ENCODE measurements at places on chromosomes 4 and X.

- DNase-seq, result no peak
Observed at GRCh38 chr4:163172647-163173046, 6.0 kb upstream of the NAF1 start.

DNA sequence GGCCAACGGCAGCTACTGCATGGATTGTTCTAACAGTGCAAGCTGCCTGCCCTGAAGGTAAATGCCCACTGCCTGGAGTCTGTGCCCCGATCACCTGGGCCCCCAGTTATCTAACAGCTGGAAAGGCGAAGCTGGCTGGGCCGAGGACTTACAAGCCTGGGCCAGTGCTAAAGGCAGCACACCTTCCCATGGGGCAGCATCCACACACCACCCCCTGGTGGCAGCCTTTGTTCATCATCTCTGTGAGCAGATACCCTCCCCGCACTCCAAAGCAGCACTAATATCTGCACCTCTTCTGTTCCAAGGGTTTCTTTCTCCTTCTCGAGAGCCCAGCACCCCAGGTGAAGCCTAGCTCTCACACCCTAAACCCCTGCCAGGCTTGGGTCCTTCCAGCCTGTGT, 7.6 kb downstream of the SLC2A9 start:
- DNase-seq, result no peak

DNA sequence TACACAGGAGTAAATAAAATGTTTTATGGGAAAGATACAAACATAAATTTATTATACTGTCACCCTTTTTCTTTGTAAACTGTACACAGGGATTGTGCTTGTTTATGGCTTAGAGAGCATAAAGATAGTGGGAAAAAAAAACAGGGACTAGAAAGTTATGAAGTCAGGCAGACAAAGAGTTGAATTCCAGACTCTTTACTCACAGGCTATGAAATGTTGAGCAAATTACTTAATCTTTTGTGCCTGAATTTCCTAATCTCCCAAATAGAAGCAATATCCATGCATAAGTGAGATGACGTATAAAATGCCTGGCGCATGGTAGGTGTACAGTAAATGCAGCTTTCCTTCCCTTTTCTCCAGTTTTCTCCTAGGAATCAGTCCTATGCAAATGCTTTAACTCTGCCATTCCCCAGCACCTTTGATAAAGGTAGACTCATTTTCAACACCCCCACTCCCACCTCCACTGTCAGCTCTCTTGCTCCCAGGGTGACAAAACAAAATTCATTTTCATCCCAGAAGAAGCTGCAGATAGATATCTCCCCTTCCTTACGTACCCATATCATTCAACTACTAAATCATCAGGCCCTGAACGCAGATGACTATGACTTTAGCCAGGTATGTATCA, 44.5 kb upstream of the BTC start:
- no peak for DNase-seq

DNA sequence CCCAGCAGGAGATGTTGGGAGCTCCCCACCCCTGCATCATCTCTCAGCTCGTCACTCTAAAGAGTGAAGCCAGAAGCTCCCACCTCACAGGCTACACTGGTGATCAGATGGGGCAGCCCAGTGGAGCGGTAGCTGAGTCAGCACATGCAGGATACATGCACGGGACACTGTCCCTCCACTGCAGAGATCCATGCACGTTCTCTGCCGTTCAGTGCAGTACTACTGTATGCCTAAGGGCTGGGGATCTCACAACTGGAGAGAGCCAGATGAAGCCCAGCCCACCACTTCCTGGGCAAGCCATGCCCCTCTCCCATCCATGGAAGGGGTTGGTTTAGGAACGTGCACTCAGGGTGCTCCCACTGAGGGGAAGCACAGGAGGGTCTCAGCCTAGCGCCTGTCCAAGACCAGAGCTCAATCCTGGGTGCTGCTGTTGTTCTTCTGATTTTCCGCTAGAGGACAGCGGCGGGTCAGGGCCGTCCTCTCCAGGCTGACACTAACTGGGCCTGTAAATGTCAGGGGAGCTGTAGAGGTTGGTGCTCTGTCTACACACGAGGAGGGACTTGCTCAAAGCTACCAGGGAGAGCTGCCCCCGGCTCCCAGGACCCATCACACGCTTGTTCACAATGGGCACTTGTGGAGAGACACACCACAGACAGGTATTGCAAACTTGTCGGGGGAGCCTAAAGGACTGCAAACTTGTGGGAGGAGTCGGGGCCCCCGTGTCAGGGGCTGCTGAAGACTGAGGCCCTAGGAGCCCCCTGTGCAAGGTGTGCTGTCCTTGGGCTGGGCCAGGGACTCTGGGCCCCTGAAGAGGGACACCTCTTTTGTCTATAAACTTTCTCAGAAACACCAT, 18.2 kb upstream of the ABLIM2 start:
- no peak for DNase-seq

DNA sequence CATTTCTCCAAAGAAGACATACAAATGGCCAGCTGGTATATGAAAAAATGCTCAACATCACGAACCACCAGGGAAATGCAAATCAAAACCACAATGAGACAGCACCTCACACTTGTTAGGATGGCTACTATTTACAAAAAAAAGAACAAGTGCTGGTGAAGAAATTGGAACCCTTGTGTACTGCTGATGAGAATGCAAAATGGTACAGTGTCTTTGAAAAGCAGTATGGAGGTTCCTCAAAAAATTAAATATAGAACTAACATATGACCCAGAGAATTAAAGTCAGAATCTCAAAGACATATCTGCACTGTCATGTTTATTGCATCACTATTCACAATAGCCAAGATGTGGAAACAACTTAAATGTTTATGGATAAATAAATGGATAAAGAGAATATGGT, 20.9 kb downstream of the PAGE4 start:
- no peak for DNase-seq

DNA sequence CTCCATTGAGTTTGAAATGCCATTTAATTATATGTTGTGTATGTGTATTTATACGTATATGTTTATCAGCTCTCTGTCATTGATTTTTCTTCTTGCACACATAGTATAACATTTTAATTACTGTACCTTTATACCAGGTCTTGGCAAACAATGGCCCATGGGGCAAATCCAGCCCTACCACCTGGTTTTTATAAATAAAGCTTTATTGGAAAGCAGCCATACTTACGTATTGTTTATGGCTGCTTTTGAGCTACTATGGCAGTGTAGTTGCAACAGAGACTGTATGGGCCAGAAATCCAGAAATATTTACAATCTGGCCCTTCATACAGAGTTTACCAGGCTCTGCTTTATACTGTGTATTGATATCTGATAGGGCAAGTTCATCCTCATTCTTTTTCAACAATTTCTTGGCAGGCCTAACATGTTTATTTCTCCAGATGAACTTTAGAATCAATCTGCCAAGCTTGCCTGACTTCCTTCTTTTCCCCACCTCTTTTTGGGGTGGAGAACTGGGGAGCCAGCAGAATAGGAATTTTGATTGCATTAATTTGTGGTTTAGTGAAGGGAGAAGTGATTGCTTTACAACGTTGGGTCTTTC, 15.8 kb downstream of the DCUN1D4 start:
- DNase-seq, result no peak

DNA sequence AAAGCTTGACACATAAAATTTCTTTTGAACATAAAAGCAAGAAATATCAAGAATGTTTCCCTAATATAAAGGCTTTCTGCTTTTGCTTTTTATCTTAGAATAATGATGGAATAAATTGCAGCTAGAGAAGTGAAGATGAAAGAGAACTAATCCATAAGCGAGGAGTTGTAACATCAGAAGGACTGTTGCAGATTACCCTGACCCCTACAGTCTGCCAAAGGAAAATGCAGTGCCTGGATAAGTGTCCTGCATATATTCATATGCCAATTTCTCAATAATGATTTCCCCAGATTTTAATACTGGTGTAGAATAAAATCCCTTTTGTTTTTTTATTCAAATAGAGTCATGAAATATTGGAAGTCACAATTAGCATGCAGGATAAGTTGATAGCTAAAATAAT, 115.9 kb downstream of the MAGEC2 start:
- DNase-seq, result no peak

DNA sequence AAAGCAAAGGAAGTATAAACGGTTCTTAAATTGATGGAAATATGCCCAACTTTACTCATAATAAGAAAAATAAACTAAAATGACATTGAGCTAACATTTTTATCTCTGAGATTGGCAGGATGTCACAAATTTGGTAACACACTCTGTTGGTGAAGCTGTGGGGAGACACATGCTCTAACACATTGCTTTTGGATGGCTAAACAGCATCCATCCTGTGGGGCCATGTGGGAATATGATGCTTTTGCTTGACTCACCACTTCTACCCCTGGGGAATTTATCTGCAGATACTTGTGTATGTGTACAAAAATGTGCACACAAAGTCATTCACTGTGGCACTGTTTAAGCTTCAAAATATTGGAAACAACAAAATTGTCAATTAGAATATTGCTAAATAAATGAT, 100.2 kb downstream of the ANAPC4 start:
- no peak for DNase-seq

DNA sequence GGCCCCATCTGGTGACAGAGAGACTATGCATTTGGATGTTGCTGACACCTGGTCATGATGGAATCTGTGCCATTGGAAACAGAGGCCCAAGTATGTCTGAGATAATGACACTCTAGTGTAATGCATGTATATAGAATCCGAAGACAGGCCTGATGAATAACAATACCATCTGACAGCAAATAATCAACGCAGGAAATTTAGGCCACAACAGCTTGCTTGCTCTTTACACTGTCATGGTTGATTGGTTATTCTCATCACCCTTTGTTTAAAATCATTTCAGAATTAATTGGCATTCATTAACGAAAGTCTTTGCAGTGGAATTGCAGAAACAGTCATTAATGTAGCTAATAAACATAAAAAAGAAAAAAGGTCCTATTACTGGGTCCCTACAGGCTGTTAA, 194.8 kb downstream of the AFF2 start:
- no peak for DNase-seq

- DNase-seq, result no peak
Observed at GRCh38 chr4:121484633-121485032, 103.8 kb upstream of the QRFPR start.

DNA sequence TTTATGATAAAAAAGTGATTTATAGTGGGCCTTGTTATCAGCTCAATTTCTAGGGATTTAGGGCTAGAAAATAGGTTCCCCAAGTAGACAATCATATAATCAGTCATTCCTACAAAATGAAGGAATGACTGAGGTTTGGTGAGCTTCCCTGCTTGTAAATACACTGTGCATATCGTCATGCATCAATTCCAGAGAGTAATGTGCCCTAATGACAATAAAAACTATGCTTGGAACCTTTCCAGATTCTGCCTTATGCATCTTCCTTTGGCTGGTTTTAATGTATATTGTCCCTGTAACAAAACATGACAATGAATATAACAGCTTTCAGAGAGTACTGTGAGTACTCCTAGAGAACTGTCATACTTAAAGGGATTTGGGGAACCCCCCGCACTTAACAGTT, 1310.9 kb downstream of the PCDH7 start:
- DNase-seq, result no peak

DNA sequence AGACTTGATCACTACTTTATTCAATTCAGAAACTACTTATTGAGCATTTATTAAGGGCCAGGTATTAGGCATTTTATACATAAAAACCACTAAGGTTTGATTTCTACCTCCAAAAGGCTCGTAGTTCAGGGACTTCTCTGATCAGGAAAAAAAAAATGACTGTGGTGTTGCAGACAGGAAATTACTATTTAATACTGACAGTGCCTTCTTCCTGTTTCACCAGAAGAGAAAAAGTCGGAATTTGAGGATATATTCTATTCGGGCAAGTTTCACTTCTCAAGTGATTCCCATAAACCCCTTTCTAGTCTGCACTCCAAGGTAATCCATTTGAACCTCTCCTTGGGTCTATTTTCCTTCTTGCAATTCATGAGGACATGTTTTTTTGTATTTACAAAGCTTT, 15.3 kb upstream of the TASL start:
- no peak for DNase-seq

DNA sequence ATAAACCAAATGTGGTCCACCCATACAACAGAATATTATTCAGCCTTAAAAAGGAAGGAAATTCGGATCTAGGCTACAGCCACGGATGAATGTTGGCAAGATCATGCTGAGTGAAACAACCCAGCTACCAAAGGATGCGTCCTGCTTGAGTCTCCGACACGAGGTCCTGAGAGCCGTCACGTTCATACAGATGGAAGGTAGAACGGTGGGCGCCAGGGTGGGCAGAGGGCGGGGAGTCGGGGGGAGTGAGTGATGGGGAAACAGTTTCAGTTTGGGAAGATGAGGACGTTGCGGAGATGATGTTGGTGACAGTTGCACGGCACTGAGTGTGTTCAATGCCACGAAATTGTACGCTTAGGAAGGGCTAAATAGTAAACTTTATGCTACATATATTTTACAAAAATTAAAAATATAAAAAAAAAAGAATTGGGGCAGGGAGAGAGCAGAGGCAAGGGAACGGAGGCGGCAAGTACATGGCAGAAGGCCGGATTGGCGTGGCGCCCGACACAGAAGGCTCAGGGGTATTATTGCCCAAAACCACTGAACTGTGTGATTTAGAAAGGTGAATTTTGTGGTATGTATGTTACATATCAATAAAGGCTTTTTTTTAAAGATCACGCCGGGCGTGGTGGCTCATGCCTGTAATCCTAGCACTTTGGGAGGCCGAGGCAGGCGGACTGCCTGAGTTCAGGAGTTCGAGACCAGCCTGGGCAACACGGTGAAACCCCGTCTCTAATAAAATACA, 14.8 kb upstream of the MXD4 start:
- DNase-seq, result no peak

GRCh38 chr4:172691552-172691951, 477.1 kb upstream of the GALNT7 start:
- no peak for DNase-seq

GRCh38 chr4:89298788-89299152, 8.8 kb downstream of the GPRIN3 start:
- no peak for DNase-seq

DNA sequence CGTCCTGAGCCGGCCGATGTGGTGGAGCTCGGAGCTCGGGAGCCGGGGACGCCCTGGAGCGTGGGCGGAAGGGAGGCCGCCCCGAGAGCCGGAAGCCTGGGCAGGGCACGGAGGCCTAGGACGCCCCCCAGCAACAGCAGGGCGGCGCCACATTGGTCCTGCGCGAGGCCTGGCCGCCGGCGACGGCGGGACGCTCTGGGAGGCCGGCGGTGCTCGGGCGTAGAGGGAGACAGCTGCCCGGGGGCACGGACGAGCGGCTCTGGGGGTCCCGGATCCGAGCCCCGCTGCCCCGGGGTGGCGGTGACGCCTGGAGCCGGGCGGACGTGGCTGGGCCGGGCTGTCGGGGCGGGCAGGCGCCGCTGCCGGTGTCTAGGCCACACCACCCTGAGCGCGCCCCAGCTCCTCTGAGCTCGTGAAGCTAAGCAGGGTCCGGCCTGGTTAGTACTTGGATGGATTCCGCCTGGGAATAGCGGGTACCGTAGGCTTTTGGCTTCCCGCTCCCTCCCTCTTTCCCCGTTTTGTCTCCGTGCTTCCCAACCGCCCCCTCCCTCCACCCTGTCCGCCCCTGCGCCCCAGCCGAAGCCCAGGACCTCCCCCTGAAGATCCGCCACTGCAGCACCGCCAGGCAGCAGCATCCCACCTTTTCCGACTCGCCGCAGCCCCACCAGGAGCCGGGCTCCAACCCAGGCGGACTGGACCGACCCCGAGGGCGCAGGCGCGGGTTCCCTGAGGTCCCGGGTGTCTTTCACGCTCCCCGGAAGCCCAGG, 12.1 kb downstream of the FRG2 start:
- DNase-seq, result no peak

Data from liver (tissue), 10 donors.